ENCODE measurements at places on chromosomes 1 and 21.

DNA sequence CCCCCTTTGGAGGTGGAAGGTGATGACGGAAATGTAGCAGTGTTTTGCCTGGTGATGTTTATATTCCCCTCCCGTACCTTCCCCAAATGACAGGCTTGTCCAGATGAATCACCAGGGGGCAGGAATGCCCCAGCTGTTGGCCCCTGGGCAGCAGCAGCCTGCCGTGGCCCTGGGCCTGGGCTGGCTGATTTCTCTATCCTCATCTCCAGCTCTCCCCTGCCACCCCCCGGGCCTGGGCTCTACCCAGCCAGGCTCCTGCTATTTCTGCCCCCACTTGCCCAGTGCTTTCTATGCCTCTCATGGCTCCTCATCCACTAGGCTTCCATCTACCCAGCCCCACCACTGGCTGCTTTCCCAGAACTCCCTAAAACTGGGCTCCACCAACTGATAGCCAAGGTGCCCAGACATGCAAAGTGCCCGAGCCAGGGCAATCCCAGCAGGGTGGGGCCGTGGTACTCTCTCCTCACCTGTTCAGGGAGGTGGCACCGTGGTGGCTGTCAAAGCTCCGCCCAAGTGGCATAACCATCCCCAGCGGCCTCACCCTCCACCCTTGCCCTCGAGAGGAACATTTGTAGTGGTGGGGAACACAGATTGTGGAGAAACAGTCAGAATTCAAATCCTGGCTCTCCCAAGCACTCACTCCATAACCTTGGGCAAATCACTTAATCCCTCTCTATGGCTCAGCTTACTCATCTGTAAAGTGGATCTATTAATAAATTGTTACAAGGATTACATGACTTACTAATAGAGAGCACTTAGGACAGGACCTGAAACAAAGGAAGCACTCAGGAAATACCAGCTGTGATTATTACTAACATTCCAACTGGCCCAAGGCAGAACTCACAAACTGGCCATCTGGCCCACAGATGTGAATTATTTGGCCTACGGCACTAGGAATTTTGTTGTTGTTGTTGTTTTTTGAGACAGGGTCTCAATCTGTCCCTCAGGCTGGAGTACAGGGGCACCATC lies 12.8 kb upstream of the ECE1 start:
- no peak for DNase-seq

DNA sequence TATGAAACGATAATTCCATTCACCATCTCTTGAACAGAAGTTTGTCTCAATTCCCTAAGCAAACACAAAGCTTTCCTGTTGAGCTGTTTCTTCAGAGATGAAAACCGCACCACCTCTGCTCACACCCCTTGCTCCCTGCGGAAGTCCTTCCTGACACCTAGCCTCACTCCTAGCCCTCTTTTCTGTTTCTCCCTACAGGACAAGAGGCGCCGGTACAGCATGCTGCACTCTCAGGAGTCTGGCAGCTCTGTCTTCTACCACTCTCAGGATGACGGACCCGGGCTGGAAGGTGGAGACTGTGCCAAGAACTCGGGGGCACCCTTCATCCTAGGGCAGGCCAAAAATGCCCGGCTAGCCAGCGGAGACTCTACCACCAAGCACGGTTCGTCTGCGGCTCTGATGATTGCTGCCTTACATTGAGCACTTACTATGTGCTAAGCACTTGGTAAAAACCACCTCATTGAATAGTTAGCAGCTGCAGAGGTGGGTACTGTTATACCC lies 45.5 kb downstream of the VWA5B1 start:
- no peak for DNase-seq

DNA sequence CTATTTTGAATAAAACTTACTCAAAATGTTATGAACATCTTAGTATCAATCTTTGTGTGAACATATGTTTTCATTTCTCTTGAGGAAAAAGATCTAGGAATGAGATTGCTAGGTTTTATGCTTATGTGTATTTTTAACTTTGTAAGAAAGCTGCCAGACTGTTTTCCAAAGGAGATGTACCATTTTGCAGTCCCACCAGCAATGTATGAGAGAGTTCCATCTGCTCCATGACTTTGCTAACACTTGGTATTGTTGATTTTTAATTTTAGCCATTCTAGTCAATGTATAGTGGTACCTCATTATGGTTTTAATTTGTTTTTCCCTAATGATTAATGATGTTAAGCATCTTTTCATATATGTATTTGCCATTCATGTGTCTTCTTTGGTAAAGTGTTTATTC lies 132.5 kb downstream of the ZMYM4 start:
- no peak for DNase-seq

DNA sequence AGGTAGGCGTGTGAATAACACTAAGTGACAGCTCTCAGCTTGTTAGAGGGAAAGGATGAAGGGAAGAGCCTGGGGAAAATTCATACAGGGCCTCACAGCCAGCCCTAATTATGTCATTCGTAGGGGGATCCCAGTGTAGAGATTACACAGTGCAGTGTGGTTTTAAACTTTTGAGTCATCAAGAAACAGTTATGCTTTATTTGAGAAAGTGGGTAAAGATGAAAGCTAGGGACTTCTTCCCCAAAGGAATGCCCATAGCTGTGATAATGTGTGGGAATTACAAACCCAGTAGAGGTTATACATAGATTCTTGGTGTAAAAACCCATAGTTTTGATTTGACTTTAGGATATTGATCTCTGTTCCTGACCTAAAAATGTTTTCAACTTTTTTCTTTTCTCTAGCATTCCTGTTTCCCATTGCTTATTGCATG lies 1.9 kb downstream of the TTF2 start:
- DNase-seq: no peak

DNA sequence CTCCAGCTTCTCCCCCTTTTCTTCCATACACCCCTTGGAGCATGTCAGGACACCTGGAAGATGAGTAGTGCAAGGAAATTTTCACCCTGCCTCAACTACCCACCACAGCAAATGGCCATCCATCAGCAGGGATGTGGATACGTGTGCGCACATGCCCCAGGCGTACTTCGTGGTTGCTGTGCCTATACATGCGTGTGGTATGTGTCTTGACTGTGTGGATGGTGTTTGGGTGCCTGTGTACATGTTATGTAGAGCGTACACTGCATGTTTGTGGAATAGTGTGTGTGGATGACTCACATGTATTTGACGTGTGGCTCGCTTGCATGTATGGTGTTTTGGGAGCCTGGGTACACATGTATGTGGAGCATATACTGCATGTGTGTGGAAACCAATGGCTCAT lies 158.5 kb downstream of the RRAGC start:
- DNase-seq: no peak

GRCh38 chr1:105793536-105794146 lies 1262.8 kb upstream of the PRMT6 start:
- DNase-seq: no peak

- no peak for DNase-seq
These were observed 10.3 kb downstream of the CAP1 start for GRCh38 chr1:40050863-40051262.

DNA sequence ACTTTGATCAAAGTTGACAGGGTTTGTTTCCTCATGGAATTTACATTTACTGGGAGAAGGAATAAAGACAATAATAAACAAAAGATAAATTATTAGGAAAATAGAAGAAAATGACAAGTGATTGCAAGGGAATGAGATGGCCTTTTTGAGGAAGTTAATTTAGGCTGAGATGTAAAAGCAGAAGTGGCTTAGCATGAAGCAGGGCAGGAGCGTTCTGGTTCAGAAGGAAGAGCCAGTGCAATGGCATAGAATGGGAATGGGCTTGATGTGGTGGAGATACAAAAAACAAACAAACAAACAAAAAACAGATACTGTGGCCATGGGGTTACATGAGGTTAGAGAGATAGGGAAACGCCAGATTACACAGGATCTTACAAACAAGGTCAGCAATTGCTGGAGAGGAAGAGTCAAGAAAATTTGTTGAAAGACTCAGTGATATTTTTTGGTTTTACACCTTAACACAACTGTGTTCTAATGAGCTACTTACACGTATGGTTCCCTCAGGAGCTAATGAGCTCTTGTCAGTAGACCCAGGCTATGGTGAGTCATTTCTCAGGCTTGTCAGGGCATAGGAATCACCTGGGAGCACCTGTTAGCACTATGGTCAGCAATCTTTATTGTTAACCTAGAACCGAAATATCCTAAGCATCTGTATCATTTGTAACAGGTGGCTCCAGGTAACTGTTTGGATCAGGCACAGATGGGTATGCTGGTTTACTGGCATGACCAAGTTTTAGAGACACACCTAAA lies 8.7 kb upstream of the CADM3 start:
- no peak for DNase-seq

GRCh38 chr1:156389311-156389710 lies 20.3 kb downstream of the RHBG start:
- DNase-seq: no peak

GRCh38 chr1:150061632-150062101 lies 5.9 kb upstream of the VPS45 start:
- no peak for DNase-seq

GRCh38 chr1:116277840-116278540 lies 95.1 kb upstream of the ATP1A1 start:
- DNase-seq: no peak
